ENCODE measurements at places on chromosomes 3 and 15. TPM values are rescaled to one million over a fixed set of nuclear protein-coding genes. Genes with fewer than 3 reads are reported as not detected.

Gene PTH1R
- total RNA-seq = 0.99 TPM

Gene FAM107A
- 0.13 TPM for total RNA-seq

GRCh38 chr3:126971891-126972351 lies 11.0 kb upstream of the PLXNA1 start:
- H3K36me3 ChIP-seq = peaks cover 15% of the 10 kb centered on the region
- H3K27me3 ChIP-seq = no peaks in the 10 kb centered on the region
- H3K4me1 ChIP-seq = no peaks in the 10 kb centered on the region
- no peak overlapping the region for H3K4me3 ChIP-seq
- no peak overlapping the region for H3K27ac ChIP-seq

GRCh38 chr3:98600412-98601095 lies 7.1 kb upstream of the CPOX start:
- H3K27me3 ChIP-seq = no peaks in the 10 kb centered on the region
- no peak overlapping the region for H3K4me3 ChIP-seq
- no peak for DNase-seq
- H3K27ac ChIP-seq = no peak overlapping the region
- H3K4me1 ChIP-seq = no peaks in the 10 kb centered on the region
- H3K36me3 ChIP-seq = no peaks in the 10 kb centered on the region

Gene CACNA1D
- total RNA-seq = 1.9 TPM

Gene RBP2
- total RNA-seq = not detected

All from H9 (cell line).